ENCODE measurements at places on chromosomes 11 and 22.

- no peak for DNase-seq
These were observed 86.4 kb upstream of the SEZ6L start for GRCh38 chr22:26082866-26083265.

DNA sequence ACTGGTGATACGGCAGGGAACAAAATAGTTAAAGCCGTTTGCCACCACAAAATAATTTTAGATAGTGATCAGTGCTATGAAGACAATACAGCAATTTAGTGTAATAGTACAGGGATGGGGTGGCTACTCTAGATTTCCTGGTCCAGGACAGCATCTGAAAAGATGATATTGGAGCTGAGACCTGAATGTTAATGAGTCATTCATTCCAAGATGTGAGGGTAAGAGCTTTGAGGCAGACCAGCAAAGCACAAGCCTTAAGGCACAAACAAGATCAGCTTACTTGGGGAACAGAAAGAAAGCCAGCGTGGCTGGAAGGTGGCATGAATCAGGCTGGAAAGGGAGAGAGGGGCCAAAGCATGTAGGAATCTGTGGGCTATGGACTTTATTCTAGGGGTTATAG, 132.3 kb downstream of the TRIM44 start:
- no peak for DNase-seq

DNA sequence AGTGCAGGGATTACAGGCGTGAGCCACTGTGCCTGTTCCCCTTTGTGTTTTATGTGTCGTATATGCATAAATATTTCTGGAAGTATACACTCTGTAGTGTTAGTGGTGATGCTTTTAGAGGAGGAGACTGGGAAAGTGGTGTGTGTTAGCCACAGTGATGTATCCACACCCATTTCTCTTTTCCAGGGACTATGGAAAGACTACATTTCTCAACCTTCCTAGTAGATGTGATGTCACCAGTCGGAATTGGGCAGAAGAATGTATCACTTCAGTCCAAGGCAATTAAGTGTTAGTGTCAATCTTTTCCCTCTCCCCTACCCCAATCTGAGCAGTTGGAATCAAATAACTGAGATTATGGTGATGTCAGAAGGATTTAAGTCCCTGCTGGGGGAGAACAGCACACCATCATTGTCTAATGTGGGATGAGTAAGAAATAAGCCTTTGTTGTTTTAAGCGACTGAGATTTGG, 5.8 kb upstream of the ATG16L2 start:
- no peak for DNase-seq

- DNase-seq: no peak
These were observed 21.1 kb upstream of the RAB1B start for GRCh38 chr11:66247295-66247694.

DNA sequence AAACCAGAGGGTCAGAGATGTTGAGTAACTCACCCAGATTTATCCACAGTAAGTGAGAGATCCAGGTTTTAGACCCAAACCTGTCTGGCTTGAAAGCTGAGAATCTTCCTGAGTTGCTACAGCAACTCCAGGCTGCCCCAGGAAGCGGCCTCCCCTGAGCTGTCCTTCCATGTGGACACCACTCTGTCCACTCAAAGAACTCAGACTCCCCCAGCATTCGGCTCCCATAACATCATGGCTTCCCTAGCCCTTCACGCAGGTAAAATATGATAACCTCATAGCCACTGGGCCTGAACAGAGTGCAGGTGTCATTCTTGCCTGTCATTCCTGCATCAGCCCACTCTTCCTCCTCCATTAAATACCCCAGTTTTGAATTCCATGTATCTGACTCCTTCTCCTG, 657.8 kb downstream of the TBC1D22A start:
- DNase-seq: no peak

Measured in activated CD8-positive, alpha-beta memory T cell treated with anti-CD3 and anti-CD28 coated beads for 24 hours (primary cell).